GM18507 (cell line): ENCODE measurements at places on chromosomes 7 and 10.

GRCh38 chr7:18498341-18498740 lies 2.8 kb downstream of the HDAC9 start:
- no peak for DNase-seq

GRCh38 chr10:98259606-98260315 lies 8.2 kb downstream of the LOXL4 start:
- no peak for DNase-seq

DNA sequence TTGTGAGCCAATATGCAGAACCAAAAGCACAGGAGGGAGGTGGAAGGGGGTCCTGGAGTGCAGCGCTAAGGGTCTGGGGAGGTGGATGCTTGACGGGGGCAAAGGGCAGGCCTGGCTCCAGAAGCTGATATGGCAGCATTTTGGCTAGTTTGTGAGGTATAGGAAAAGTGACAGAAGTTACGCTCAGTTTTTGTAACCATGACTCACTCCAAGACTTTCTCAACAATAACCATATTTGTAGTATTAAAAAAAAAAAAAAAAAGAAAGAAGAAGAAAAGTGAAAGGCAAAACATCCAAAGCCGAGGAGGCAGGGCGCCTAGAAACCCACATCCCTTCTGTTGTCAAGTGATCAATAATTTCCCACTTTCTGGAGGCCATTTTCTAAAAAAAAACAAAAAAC lies 92.3 kb downstream of the RNF216 start:
- DNase-seq: no peak

- DNase-seq: no peak
Measured at GRCh38 chr10:36393801-36394200, 731.6 kb upstream of the ANKRD30A start.

DNA sequence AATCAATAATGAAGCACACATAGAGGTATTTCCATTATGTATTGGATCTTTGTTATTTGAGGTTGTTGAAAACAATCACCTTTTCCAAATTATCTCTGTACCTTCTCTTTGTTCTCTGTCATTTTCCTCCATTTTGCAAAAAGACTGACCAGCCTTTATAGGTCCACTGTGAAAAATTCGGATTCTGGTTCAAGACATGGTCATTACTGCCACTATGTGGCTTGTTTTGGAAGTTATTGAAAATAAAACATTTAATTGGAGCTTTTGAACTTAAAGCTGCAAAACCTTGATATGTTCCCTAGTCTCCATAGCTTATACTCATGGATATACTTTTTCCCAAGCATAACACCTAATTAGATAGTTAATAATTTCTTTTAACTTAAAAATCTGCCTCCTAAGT lies 1094.4 kb downstream of the NRG3 start:
- no peak for DNase-seq

GRCh38 chr7:138278601-138279000 lies 181.5 kb upstream of the TRIM24 start:
- DNase-seq: no peak

- DNase-seq: no peak
Measured at GRCh38 chr7:23467806-23468525, 2.3 kb downstream of the IGF2BP3 start.

DNA sequence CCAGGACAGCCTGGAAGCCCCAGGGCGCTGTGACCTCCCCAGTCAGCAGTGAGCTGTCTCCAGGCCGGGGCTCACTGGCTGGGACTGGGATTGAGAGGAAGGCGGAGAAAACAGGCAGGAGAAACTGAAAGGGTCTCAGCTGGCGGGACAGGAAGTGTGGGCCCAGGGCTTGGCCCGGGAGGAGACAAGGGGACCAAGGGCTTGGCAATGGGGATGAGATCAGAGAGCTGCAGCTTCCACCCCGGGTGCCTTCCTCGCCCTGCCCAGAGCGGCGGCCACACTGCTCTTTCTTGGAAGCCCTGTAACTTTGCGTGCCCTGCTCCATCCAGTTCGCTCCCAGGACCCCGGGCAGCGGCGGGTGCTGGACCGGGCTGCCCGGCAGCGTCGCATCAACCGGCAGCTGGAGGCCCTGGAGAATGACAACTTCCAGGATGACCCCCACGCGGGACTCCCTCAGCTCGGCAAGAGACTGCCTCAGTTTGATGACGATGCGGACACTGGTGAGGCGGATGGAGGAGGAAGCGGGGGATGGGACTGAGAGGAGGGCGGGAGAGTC lies 4.4 kb downstream of the ZNHIT1 start:
- no peak for DNase-seq

- no peak for DNase-seq
Measured at GRCh38 chr7:81231301-81231838, 312.5 kb upstream of the SEMA3C start.

DNA sequence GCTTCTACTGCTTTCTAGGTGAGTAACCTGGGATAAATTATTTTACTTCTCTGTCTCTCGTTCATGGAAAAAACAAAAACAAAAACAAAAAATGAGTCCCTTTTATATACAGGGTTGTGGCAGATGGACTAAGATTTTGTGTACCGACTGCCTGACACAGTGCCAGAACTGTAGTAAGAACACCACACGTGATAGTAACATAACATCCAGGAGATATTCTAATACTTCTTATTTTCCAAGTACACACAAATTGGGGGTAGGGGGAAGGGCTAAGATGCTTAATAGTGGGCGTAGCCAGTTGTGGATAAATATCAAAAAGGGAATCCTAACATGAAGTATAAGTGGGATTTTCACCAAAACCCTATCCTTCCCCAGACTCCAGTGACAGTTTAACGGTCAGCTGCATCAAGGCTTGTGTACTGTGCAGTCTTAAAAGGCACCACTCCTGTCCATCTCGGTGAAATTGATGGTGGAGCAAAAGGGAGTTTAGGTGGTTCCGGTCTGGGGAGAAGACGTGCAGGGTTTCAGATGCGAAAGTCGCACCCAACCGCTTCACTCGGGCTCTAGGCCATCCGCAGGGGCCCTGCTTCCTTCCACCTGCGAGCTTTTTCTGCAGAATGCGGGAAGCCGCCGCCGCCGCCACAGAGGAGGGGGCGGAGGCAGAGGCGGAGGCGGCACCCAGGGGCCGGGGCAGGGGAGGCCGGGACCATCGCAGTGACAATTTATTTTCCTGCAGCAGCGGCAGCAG lies at the start of gene STAMBPL1:
TSS of gene STAMBPL1 (plus strand) at position 712 of the 748 bp plus-strand sequence. CDS start 21,464 bp downstream, outside the sequence.
- peak; percentile 43 for DNase-seq

DNA sequence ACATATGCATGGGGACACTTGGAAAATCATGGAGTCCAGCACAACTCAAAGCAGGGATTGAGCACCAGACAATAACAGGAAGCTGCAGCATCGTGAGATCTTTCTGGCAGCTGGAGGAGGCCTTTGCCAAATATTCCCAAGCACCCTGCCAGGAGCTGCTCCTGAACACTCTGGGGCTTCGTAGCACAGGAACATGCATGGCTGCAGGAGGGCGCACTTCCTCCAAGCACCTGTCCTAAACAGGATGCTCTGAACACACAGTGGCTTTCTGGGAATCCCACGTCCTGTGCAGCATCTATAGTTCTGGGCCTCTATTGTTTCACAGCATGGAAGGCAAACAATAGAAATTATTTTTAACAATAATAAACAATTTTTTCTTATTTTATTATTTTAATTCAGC lies 4.1 kb downstream of the ABLIM1 start:
- DNase-seq: no peak
